Kidney epithelial cell (primary cell): ENCODE measurements at places on chromosomes 1 and 21.

GRCh38 chr1:83960669-83961277 lies 38.2 kb downstream of the TTLL7 start:
- no peak for DNase-seq

DNA sequence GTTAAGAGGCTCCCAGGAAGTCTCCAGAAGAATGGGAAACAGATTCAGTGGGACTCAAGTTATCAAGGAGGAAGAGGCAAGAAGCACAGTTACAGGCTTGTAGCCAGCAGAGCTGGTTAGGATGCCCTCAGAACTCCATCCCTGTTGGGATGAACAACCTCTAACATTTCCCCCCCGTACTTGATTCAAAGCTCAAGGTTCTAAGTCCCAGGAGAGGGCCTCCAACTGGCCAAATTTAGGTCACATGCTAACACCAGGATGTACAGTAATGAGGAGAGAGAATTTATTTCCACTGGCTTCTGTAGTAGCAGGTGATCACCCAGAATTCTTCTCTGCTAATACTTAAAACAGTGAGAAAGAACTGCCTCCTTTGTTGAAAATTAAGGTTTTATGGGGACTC lies 22.3 kb upstream of the HSPA13 start:
- DNase-seq, result no peak

- DNase-seq, result no peak
Measured at GRCh38 chr1:119981986-119982815, 85.9 kb upstream of the ADAM30 start.

GRCh38 chr21:32770871-32771523 lies 558 bp downstream of the PAXBP1 start:
- DNase-seq, result peak; percentile 9

DNA sequence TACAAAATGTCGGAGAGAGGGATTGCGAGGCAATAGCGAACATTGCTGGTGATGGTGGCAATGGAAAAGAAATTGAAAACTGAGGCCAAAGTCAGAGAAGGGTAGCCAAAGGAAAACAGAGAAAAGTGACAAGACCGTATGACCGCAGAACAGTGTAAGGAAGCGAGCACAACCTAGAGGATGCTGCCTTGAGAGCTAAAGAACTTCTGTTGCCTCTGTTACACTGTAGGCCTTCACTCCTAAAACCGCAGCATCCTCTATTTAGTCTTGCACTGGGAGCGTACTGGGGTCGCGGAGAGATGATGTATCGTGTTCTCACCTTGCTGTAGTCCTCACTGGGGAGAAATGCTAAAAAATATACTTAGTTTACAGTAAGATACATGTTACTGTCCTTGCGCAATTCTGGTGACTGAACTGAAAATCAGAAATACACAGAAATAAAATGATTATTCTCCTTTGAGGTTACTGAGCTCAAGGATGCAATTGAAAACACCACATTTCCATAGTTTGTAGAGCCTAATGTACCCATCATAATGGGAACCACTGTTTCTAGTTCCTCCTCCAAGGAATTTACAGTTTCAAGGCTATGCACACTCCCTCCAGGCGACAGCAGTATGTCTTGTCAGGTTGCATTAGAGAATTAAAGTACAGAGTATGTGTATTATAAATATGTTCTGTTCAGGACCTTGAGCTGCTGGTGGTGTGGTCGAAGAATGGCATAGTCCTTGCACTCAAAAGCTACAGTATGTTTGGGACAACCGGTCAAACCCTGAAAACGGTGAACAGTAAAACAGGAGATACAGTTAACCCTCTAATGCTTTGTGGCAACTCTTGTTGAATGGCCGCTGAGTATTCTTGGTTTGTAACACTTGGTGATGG lies 1.3 kb downstream of the NEK7 start:
- no peak for DNase-seq

- no peak for DNase-seq
Measured at GRCh38 chr1:57532299-57532698, 108.4 kb upstream of the DAB1 start.

DNA sequence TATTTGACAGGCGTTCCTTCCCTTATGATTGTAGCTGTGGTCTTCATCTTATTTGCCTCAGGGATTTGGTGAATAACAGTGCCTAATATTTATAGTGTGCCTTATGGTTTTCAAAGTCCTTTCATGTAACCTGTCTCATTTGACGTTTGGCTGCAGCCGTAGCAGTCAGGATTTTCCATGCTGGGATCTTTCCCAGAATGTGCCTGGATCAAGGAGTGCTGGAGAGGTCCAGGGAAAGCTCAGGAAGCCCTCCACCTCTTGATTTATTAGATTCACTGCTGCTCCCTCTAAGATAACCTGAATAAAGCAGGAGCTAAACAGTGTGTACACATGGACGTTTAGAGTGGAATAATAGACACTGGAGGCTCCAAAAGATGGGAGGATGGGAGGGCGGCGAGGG lies 5.2 kb downstream of the C1orf21 start:
- no peak for DNase-seq

- no peak for DNase-seq
Measured at GRCh38 chr1:10065760-10066159, 33.0 kb downstream of the UBE4B start.

DNA sequence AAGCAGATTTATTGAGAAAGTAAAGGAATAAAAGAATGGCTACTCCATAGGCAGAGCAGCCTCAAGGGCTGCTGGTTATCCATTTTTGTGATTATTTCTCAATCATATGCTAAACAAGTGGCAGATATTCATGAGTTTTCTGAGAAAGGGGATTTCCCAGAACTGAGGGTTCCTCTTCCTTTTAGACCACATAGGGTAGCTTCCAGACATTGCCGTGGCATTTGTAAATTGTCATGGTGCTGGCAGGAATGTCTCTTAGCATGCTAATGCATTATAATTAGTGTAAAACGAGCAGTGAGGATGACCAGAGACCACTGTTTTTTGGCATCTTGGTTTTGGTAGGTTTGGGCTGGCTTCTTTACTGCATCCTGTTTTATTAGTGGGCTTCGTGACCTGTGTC lies 16.8 kb upstream of the FMN2 start:
- DNase-seq, result no peak

DNA sequence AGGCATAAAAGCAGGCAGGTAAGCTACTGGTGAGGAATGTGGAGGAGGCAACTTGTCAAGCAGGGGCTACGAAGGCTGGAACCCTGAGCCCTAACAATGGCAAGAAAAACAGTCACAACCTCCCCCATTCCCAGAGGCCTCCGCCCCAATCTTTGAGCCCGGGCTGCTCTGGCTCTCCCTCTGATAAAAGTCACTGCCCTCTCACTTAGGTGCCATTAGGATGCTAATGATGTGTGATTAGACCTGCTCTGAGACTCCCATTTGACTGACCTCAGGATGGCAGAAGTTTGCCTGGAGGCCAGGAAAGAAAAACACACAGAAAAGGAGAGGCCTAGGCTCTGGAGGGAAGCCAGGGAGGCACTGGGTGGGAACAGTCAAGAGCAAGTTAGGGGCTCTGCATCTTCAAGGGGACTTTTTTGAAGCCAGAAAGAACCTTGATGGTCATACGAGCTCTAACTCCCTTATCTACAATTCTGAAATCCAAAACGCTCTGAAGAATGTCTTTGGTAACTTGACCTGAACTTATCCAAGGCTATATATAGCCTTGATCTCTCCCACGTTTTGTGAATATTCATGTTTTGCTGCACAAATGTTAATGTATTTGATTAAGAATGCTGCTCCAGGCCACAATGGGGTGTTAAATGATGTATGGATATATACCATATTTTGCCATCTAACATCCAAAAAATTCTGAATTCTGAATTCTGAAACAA lies 98.9 kb downstream of the TRABD2B start:
- DNase-seq, result no peak

- no peak for DNase-seq
Measured at GRCh38 chr1:61132645-61133334, 50.4 kb downstream of the NFIA start.

DNA sequence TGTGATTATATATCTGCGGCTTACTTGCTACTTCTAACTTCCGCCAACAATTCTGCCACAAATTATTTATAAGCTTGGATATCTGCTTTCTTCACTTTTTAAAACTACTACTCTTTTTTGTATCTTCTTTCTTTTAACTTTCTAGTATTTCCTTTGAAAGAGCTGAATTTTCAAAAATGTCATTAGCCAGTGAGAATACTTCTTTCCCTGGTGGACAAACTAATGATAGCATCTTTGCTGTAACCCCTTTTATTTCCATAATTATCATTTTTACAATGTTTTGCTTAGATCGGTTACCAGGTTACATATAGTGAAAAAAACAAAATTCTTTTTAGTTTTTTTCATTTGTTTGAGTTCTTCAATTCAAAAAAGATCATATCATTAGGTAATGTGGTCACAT lies 355.9 kb upstream of the ADGRL4 start:
- no peak for DNase-seq

DNA sequence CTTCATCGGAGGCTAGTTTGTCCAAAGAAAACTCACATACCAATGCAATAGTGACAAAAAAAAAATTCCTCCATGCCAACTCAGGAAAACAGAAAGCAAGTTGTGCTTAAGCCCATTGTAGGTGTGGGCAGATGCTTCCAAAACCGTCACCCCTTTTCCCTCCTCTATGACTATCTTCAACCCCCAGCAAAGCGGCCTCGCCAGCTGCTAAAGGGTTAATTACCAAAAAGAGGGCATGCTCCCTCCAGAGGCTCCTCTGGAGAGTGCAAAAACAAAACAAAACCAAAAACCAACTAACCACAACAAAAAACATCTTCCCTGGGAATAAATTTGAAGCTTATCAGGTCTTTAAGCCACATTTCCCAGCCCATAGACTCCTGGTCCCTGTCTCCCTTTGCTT lies 1.2 kb downstream of the LMOD1 start:
- DNase-seq, result no peak

DNA sequence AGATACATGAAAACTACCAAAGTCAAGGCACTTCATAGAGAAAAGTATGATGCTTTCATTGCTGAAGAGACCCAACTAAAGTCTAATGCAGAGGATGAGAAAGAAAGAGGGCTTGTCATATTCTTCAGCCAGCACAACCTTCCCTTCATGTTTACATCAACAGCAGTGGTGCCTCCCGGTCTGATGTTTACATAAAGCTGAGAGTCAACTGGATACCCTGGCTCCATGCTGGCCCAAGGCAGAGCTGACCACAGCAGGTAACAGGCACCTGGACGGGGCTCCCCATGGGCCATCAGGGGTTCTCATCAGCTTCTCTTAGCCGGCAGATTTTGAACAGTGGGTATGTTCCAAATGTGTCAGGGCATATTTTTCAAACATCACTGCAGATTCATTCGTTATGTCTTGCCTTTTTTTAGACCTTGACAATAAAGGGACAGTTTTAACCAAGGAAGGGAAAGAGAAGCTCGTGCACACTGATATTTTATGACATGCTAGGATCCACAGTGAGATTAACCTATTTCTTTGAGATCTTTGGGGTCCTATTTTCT lies 117.1 kb downstream of the NRIP1 start:
- DNase-seq, result no peak

DNA sequence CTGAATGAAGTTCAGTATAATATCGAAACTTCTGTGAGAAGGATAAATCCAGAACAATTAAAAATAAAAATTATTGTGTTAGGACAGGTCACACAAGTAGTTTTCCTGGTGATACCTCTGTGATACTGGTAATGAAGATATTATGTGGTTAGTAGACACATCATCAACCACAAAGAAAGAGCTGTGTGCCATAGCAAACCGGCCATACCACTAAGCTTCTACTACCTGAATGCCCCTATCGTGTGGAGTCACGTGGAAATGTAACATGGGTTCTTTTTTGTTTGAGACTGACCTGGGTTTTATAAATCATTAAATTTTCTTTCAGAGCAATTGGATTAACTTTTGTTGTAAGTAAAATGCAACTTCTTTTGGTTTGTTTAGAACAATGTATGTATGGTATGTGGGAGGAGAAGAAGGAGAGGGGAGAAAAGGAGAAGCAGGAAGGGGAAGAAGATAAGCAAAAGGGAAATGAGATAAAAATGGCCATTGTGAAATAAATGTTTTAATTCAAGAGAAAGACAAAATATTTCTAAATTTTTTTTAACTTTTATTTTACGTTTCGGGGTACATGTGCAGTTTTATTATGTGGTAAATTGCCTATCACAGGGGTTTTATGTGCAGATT lies 58.2 kb upstream of the LRRC8B start:
- DNase-seq, result no peak

DNA sequence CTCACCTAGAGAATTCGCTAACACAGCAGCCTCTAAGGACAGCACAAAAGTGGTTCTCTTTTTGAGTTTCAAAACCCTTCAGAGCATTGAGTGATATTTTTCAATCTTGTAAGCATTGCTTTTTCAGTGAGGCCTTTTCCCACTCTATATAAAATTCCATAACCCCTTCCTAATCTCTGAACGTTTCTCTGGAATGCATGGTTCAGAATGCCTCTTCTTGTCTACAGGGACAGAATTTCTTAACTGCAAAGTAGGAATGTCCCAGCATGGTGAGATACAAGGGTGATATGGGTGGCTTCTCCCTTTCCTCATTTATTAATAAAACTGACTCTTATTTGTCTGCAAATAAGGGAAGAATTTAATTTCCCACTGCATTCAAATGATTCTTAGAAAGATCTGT lies 377.9 kb downstream of the LTN1 start:
- no peak for DNase-seq

GRCh38 chr1:199242601-199243000 lies 603.8 kb downstream of the PTPRC start:
- DNase-seq, result no peak

- DNase-seq, result no peak
Measured at GRCh38 chr1:6172549-6172948, 7.6 kb downstream of the CHD5 start.

DNA sequence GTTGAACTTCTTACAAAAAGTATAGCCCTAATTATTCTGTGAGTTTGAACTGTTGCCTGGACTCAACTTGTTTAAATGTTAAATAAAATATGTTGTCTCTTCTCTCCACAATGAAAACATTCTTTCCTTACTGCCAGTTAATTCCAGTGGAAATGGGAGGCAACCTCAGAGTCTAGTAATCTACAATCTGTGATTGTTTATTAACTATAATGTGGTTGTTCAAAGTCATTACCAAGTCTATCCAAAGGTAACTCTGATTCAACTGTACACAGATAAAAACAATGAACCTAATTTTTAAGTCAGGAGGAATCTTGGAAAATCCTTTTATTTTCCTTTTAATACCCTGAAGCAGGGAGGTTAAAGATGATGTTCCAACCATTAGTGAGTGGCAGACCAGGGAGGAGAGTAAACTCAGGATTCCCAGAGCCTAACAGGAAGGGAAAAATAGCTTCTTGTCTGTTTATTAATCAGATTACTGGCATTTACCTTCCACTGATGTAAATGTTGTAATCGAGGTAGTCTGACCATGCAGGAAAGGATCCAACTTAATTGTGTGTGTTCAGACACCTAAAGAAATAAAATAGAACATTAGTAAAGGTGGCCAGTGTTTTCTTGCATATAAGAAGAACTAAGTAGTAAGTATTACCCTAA lies 57.1 kb upstream of the TBX15 start:
- DNase-seq, result peak; percentile 16

DNA sequence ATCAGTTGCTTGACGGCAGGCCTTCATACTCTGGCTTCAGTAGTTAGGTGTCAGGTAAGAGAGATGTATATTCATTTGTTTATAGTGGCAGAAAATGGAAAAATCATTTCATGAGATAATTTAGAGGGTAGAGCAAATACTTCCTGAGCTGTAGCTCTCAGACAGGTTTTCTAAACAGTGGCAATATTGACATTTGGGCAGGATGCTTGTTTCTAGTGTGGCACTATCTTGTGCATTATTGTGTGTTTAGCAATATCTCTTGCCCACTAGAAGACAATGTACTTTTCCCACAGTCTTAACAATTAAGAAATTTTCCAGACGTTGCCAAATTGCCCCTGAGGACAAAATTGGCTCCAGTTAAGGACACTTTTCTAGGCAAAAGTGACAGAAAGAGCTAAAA lies 1143.1 kb downstream of the PLA2G4A start:
- DNase-seq, result no peak
